ENCODE measurements at places on chromosomes 2 and 18. TPM values are rescaled to one million over a fixed set of nuclear protein-coding genes. Genes with fewer than 3 reads are reported as not detected.

Gene SFTPB
- total RNA-seq = 18,328 TPM

Gene GPATCH11
- 7.8 TPM for total RNA-seq

Gene ABCA12
- 0.58 TPM for total RNA-seq

Gene FTCDNL1
- 3.3 TPM for total RNA-seq

Gene OSBPL1A
- 33.6 TPM for total RNA-seq

Gene SP140
- 4.8 TPM for total RNA-seq

Gene MYL1
- total RNA-seq = not detected

Gene LHCGR
- not detected for total RNA-seq
